ENCODE measurements at places on chromosomes 1 and 21.

GRCh38 chr1:71657891-71658679, 577.2 kb upstream of the ZRANB2 start:
- DNase-seq = no peak

DNA sequence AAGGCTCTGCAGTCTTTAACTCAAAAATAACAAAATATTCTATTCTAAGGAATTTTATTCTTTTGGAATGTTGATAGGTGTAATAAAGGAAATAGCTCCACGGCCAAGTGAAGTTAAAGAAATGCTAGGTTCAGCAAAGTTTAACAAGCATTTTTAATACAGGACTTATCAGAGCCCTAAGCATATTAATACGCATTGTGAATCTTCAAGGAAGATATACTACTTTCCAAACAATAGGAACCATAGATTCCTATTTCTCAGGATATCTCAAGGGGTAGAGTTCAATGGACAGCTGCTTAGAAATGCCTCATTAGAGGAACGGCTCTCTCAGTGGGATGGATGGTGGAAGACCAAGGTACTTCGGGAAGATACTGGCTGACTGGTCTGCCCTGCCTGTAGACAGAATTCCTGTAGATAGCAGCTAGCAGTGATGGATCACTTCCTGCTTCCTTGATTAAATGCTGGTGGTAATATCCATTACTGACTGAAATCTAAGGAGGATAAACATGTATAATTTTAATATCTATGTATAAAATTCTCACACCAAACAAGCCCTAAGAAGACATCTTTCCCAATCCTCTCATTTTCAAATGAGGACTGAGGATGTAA, 8.1 kb upstream of the LRRC8C start:
- no peak for DNase-seq

DNA sequence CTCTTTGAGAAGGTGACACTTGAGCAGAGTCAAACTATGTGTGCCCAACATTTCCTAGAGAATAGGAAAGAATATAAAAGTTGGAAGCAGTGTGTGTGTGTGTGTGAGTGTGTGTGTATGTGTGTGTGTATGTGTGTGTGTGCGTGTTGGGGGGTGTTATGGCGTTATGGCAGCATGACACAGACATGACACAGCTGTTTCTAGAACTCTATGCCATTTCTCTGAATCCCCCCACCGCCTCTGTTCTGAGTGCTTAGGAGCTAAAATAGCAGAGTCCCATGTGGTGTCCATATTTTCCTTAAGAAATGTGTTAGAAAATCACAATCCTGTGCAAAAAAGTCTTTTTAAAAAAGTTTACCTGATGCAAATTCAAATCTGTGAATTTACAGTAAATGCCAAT, 556.1 kb downstream of the RWDD3 start:
- no peak for DNase-seq

DNA sequence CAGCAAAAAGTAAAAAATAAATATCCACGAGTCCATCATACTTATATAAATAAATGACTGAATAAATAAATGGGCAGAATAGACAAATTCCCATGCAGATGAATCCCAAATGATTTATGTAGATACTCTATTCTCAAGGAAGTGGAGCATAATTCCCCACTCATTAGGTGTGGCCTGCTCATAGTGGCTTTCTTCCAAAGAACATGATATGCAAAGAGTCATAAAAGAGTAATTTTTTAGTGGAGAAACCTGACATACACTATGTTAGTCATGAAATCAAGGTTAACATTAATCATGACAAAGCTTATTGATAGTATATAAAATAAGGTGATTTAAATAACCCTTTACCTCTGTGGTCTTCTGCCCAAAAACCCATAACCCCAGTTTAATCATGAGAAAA, 298.9 kb downstream of the DPYD start:
- no peak for DNase-seq

DNA sequence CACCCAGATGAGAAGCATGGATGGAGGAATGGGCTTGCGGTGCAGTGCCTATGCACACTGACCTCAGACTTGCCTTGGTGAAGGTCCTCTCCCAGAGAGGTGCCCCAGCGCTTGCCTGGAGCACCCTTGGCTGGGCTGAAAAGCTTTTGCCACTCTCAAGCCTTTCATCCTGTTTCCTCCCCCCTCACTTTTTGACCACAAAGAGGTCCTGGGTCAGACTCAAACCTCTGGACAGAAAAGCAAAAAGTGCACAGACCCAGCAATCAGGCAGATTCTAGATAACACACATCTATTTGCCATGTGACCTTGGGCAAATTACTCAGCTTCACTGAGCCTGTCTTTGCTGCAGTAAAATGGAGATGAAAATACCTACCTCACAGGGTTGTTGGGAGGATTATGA, 7.3 kb downstream of the TMEM35B start:
- DNase-seq = no peak

Data from kidney epithelial cell (primary cell).